ENCODE measurements at places on chromosomes 16 and 17.

- no peak for DNase-seq
These were observed 206.3 kb upstream of the TOM1L1 start for GRCh38 chr17:54694287-54694887.

DNA sequence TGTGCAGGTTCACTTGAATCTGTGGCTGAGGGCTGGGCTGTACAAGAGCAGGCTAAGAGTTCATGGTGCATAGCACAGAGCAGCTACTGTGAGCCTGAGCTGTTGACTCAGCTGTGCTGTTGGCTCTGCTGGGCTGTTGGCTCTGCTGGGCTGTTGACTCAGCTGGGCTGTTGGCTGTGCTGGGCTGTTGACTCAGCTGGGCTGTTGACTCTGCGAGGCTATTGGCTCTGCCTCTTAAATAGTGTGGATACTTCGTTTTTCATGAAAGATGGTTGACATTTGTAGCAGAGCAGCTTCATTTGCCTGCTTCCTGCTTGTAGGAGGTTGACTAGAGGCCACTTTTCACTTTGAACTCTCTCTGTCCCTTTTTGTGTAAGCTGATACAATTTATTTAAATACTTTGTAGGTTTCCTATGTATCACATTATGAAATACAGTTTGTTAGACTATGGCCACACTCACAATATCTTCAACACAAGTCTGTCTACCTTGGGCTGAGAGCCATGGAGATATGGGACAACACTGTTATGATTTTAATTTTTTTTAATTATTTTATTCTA, 40.3 kb upstream of the CCNF start:
- DNase-seq = no peak

DNA sequence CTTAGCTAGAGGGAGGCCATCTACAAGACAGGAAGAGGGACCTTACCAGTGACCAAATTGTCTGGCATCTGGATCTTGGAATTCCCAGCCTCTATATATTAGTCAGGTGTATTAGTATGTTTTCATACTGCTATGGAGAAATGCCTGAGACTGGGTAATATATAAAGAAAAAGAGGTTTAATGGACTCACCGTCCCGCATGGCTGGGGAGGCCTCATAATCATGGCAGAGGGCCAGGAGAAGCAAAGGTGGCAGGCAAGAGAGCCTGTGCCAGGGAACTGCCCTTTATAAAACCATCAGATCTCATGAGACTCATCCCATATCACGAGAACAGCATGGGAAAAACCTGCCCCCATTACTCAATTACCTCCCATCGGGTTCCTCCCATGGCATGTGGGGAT, 500.2 kb downstream of the SHISA9 start:
- no peak for DNase-seq

DNA sequence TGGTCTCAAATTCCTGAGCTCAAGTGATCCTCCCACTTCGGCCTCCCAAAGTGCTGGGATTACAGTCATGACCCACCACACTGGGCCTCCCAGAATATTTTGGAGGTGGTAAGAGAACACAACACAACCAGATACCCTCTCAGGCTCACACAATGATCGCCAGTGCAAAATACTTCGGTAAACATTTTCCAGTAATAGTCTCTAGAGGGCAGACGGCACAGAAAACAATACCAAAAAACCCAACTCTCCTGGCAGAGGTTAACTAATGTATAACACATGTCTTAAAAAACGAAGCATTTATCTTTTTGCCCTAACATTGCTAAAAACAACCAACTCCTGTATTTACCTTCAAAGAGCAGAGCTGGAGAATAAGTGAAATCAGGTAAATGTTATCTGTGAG, 10.5 kb downstream of the NUFIP2 start:
- DNase-seq = no peak

GRCh38 chr16:85607796-85608514, 5.2 kb upstream of the GSE1 start:
- no peak for DNase-seq

GRCh38 chr16:27374221-27374803, 27.7 kb upstream of the IL21R start:
- no peak for DNase-seq

DNA sequence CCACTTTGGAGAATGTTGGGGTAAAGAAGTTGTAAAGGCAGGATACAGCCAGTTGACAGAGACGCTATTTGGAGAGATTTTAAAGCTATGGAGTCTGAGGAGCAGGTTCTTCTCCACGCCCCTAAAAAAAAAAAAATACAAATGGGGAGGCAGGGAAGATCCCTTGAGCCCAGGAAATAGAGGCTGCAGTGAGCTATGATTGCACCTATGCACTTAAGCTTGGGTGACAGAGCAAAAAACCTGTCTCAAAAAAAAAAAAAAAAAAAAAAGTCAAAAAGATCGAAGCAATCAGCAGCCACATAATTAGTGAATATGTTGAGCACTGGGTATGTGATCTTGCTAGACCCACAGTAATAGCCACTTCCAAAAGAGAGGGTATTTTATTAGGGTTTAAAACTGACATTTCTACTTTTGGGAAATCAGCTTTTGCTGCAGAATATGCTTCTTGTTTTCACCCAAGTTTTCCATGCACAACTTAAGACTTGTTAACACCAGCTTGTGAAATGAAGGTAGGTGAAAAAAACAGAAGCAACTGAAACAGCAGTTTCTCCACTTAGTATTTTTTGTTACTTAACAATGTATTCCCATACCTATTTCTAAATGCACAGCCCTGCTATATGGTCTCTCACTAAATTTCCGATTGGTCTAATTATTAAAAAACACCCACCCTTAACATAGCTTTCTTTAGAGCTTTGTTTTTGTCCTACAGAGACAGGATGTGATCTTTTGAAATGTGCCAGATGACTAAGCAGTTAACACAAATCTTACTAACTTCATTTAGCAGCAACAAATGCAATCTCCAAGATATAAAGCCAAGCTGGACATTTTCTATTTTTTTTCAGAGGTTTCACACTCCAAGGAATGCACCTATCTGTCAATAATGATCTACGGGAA, 2.5 kb upstream of the ARL6IP1 start:
- DNase-seq = no peak

DNA sequence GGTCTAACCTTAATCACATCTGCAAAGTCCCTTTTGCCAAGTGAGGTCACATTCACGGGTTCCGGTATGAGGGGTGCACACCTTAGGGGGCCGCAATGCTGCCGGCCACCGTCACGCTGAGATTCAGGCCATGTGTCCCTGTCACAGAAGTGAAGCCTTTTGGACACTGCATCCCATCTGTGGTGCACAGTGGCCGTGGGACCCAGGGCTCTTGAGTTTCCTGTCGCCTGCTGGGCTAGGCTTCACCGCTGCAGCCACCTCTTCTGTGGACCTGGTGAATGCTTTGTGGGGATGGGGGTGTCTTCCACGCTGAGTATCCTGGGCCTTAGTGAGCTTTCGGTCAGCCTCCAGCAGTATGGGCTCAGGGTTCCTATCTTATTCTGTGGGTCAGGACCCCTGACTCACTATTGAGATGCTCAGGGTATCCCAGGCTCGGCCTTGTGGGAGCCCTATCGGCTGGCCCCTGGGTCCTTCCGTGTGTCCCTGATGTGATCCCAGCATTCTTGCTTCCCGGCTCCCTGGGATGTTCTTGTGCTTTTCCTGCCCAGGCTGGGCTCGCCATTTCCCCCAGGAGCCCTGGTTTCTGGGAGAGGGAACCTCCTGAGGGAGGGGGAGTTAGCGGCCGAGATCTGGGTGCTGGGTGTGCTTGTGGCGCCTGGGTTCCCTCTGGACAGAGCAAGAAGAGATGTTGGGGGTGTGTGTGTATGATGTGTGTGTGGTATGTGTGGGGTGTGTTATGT, 4.9 kb upstream of the SLC38A10 start:
- no peak for DNase-seq

GRCh38 chr16:73553941-73554660, 506.2 kb upstream of the ZFHX3 start:
- no peak for DNase-seq

GRCh38 chr16:66256919-66257318, 109.6 kb upstream of the CDH5 start:
- DNase-seq = no peak

DNA sequence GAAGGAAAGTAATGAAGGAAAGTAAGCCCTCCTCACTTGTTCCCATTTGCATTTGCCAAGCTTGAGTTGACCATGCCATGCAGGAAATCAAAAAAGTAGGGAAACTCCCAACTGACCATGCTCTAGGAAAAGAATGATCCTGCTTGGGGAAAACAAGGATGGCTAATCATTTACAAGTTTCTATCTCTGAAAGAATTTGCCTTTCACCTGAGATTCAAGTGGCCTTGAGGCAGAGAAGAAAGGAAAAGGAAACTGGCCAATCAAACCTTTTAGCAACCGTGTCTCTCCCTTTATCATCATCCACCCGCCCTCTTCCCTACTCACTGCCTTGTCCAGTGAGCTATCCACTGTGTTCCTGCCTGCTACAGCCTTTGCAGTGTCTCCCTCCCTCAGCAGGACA, 757.2 kb upstream of the SOX9 start:
- no peak for DNase-seq

- DNase-seq = no peak
These were observed 22.4 kb upstream of the DYNLRB2 start for GRCh38 chr16:80518436-80518835.

- no peak for DNase-seq
These were observed 10.5 kb upstream of the RBFOX3 start for GRCh38 chr17:79621151-79621943.

Data from AG09319 (cell line).